ENCODE measurements at places on chromosomes 12 and 14.

GRCh38 chr14:90808759-90809529 is 7.3 kb downstream of the TTC7B start:
- DNase-seq: peak; percentile 21

- DNase-seq: no peak
Observed at GRCh38 chr12:57112492-57113294, 1.5 kb upstream of the STAT6 start.

DNA sequence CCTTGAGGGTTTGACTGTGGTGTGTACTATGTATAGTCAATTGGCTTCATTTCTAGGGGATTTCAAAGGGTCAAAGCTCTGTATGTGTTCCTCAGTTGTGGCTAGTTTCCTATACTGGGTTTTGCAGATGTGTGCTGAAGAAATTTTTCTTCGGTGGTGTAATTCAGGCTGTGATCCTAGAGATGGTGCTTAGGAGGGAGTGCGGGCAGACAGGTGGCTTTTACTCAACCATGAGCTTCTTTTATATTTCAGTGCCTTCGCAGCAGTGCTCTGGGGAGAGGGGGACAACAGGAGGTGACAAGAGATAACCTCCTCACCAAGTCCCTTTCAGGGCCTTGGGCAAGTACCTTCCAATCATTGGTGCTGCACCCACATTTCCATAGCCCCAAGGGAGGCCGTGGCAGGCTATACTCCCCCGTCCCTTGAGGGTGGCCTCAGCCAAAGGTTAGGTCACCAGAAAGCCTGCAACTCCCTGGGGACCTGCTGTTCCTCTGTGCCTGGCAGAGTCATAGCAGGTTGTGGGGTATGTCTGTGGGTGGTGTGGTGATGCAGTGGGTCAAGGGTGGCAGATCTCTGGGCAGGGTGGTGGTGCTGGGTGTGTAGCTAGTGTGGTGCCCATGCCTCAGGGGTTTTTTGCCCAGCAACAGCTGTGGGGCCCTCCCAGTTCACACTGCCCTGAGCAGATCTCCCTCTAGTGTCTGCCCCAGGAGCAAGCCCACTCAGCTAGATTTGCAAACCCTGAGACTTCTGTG is 37.0 kb upstream of the TMX1 start:
- DNase-seq: no peak

GRCh38 chr12:76457010-76457409 is 102.6 kb downstream of the OSBPL8 start:
- no peak for DNase-seq

DNA sequence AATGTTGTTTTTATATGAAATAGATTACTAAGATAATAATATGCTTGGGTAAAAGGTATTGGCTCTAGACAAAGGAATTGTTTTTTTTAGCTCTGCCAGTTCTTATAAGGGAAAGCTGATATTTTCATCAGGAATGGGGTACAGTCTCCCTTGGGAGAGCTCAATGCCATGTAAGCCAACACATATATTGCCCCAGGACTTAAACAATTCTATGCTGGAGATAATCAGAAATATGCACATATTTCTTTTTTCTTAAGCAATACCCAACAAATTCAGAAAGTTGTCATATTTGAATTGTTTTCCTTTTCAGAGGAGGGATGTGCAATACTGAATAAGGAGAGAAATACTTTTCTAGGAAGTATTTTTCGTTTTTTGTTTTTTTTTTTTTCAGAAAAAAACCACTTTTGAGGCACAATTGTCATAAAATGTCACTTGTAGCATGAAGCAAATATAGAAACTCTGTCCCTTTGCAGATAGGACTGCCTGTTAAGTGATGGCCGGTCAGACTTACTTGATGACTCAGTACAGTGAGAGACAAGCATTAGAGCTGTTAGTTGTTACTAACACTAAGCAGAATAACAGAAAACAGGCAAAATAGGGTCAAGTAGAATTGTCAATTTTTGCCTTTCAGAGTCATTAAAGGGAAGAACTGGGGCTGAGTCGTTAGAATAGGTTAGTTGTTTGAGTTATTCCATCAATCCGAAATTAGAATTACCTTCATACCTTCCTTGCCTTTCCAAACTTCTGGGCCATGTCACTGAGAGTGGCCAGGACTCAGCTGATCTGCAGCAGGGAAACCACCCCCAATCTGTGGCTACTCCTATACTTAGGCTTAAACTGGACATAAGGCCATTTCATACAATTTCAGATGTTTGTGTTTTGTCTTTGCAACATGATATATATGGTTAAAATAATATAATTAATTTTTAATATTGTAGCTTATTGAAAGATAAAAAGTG is 168.1 kb downstream of the SLC38A4 start:
- DNase-seq: peak; percentile 63

- peak; percentile 50 for DNase-seq
Observed at GRCh38 chr14:71733210-71733883, 198.9 kb upstream of the RGS6 start.

- DNase-seq: no peak
Observed at GRCh38 chr12:5456906-5457305, 25.0 kb downstream of the NTF3 start.

DNA sequence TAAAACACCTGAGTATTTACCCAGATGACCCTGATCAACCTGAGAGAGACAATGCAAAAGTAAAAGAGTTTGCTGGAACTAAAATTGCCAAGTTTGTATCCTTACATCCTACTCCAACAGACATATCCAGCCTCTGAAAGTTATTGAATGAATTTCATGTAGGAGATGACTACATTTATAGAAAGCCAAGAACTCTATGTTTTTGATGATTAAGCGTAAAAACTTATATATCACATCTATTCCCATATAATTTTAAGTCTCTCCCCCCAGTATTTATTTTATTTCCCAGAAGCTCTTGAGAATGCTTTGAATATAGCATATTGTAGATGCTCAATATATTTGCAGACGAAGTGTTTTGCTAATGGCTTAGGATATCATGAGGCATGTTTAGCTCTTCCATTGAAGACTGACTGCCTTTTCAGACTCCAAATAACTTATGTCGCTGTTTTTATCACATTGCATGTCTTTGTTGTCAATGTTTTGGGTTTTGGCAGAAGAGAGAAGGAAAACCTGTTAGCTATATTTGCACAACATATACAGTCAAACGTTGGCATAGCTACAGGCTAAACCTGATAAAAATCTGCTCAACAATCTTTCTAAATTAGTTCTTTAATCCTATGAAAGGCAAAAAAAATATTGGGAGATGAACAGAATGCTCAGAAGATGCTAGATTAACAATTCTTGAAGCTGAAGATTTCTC is 213.6 kb downstream of the DIO2 start:
- no peak for DNase-seq

DNA sequence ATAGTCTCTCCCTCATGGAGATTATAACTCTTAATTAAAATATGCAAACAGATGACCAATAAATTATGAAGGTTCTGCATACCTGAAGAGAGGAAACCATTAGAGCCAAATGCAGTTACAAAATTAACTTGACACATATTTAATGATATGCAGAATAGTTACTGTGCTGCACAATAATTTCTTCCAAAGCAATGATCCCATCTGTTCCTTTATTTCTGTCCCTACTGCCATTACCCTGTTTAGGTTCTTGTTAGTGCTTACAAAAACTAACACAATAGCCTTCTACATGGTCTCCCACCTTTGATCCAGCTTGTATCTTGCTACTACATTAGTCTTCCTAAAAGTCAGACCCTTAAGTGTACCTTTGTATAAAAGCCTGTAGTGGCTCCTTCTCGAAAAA is 411.1 kb downstream of the APAF1 start:
- no peak for DNase-seq

- DNase-seq: peak; percentile 37
Observed at GRCh38 chr14:54599966-54600716, 33.2 kb downstream of the SAMD4A start.

GRCh38 chr12:122099280-122099749 is 20.8 kb downstream of the MLXIP start:
- no peak for DNase-seq

DNA sequence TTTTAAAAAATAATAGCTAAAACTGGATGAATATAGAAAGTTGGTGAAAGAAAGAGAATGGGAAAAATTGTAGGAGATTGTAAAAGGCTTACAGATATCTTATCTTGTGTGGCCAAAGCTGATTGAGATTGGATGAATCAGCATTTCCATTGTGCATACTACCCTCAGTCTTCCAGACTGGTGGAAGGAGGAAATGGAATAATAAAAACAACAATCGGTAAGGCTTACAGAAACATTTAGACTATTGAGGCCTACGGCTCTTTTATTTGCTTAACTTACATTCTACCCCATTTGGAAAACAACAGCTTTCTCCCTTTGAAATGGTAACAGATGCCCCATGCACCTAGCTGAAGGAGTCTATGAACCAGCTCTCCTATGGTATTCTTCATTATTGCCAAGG is 129.8 kb downstream of the PTPRB start:
- DNase-seq: no peak

- peak; percentile 48 for DNase-seq
Observed at GRCh38 chr12:76863837-76864236, 15.0 kb downstream of the CSRP2 start.

GRCh38 chr12:46507766-46508165 is 135.2 kb upstream of the SLC38A2 start:
- DNase-seq: peak; percentile 28

DNA sequence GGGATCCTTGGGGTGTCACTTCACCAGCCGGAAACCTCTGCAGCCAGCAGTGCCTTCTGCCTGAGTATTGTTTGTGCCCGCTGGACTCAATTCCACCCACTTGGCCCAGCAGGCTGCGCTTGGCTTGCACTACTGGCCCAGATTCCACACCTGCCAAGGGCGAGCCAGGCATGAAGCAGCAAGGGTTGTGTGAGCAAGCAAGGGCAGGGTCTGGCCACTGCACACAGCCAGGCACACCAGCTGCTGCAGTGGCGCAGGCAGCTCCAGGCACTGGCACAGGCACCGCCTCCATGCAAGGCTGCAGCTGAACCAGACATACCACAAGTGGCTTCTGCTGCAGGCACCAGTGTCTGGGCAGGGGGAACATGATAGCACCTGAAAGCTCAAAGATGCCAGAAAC is 99.5 kb downstream of the NUAK1 start:
- DNase-seq: no peak

DNA sequence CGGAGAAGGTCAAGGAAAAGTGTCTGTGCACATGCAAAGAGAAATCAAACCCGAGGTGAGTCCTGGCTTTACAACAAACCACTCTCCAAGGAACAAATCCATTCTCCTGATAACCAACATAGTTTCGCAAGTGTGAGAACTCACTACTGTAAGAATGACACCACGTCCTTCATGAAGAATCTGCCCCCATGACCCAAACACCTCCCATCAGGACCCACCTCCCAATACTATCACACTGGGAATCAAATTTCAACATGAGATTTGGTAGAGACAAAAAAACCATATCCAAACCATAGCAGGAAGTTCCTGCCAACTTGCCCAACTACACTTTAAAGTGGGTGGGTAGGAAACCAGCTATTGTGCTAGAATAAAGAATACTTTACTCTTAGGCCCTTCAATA is 2.4 kb upstream of the ERC1 start:
- peak; percentile 11 for DNase-seq

DNA sequence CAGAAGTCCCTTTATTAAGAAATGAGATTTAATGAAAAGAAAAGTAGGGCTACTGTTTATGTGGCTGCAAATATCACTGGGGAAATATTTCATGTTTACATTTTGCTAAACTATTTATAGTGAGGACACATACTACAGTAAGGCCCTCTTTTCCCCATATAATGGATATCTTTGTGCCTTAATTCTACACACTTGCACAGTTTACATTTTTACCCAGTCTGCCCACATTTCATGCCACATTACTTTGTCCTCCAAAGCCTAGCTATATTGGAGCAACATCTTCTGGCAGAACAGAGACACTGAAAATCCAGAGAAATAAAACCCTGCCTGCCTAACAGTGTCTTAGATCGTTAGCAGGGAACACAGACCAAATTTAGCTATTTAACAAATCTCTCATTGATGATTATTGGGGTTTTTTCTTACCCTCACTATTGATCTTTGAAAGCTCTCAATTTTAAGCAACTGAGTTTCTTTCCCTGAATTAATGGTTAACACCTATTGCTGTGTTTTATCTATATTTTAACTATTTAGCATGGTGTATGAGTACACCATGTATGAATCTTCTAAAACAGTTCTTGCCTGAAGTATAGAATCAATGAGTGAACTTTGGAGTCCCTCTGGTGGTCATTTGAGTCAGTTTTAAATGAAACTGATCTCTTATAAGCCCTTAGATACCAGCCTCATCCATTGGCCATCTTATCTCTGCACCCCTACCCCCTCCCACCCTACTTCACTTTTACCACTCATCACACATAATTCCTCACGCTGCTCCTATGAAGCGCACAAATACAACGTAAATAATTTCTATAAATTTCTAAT is 170.2 kb downstream of the BCAT1 start:
- DNase-seq: peak; percentile 73

GRCh38 chr12:51403159-51403558 is 12.0 kb upstream of the GALNT6 start:
- peak; percentile 64 for DNase-seq

DNA sequence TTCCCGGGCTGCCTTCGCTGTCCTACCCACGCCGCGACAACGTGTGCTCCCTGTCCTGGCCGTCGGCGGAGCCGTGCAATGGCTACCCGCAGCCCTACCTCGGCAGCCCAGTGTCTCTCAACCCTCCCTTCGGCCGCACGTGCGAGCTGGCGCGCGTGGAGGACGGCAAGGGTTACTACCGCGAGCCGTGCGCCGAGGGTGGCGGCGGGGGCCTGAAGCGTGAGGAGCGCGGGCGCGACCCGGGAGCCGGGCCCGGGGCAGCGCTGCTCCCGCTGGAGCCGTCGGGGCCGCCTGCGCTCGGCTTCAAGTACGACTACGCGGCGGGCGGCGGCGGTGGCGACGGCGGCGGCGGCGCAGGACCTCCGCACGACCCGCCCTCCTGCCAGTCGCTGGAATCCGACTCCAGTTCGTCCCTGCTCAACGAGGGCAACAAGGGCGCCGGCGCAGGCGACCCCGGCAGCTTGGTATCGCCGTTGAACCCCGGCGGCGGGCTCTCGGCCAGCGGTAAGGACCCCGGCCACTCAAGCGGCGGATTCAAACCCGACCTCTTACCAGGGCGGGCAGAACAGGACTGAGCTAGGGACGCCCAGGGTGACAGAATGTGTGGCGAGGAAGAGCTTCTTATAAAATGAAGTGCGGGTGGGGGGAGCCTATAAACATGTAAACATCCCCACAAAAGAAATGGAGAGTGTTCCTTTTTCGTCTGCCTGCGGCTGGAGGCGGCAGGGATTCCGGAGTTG is 503 bp downstream of the HOXC12 start:
- DNase-seq: no peak

DNA sequence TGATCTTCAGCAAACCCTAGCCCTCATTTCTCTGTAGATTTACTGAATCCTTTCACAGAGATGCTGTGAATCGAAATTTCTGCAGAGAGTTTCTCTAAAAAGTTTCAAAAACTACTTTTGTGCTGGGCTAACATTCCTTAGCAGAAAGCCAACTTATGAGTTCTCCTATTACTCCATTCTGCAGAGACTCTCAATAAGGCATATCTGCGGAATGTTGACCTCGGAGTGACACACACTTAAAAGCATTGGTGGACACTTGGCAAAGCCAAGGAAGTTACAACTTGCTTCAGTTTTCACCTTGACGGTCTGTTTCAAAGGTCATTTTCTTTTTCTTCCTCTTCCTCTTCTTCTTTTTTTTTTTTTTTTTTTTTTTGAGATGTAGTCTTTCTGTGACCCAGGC is 75.8 kb downstream of the WIF1 start:
- DNase-seq: no peak
